SK-MEL-5 (cell line): ENCODE measurements at places on chromosomes 3 and 15. TPM values are rescaled to one million over a fixed set of nuclear protein-coding genes. Genes with fewer than 3 reads are reported as not detected.
A peak's percentile ranks its signal among the peaks of the same experiment; 100 is the strongest.

DNA sequence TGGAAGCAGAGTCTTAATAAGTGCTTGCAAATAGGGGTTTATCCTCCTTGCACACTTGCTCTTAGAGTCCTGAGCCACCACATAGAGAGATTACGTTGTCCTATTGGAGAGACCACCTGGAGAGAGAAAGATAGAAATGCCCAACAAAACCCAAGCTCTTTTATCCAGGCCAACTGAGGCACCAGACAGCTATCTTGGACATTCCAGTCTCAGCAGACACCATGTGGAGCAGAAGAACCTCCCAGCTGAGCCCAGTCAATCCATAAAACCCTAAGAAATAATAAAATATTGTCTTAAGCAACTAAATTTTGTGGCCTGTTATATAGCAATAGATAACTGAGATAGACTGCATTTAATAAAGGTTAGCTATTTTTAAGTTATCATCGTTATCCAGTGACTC is 105.7 kb upstream of the PFN2 start:
- DNase-seq = no peak

The SORD gene
- total RNA-seq = 110 and 123 TPM in 2 replicates

The MYD88 gene
- 0.98 and 1.8 TPM in 2 replicates for total RNA-seq

DNA sequence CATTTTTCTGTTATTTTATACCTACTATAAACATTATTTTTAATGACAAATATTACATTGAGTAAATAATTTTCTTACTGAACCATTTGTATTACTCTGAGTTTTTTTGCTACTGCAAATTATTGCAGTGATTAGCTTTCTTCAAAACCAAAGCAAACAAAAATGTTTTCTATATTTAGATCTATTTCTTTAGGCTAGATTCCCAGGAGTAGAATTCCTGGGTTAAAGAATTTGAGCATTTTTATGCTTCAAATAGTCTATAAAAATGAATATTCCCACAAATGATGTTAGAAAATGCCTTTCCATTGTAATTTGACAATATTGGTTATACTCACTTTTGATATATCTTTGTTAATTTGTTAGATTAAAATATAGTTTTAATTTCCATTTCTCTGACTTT is 76.8 kb downstream of the LEKR1 start:
- no peak for DNase-seq

GRCh38 chr3:174907027-174907426 is 47.9 kb downstream of the NAALADL2 start:
- no peak for DNase-seq

GRCh38 chr3:73045391-73045790 is 16.1 kb upstream of the EBLN2 start:
- no peak for DNase-seq

GRCh38 chr15:89293012-89293411 is 41.6 kb downstream of the POLG start:
- DNase-seq = peak; percentile 24

The LAMB2 gene
- 43.6 and 45.1 TPM in 2 replicates for total RNA-seq

GRCh38 chr15:101391431-101391830 is 96.4 kb upstream of the SNRPA1 start:
- no peak for DNase-seq

DNA sequence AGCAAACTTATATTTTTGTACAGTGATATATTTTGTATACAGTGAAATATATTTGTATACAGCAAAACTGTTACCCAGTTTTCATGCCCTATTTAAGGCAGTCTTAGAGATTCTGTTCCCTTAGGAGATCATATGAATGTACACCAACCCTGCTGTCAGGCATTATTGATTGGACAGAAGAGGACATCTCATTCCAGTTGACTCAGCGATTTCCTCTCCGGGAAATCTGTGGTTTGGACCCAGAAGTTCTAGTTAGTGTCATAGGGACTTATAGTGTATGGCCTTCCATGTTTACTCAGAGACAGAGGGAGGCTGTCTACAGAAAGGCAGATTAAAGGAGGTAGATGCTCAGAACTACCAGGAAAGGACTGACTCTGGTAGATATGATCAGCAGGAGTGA is 318.8 kb upstream of the KCNMB2 start:
- DNase-seq = no peak

GRCh38 chr3:73549051-73549600 is 75.6 kb downstream of the PDZRN3 start:
- DNase-seq = peak; percentile 29

The SELENOK gene
- total RNA-seq = 39.7 and 48.8 TPM in 2 replicates

The INSYN1 gene
- total RNA-seq = 2.4 and 2.5 TPM in 2 replicates

GRCh38 chr3:3707858-3708768 is 91.1 kb upstream of the LRRN1 start:
- no peak for DNase-seq

- DNase-seq = no peak
These were observed 14.4 kb downstream of the NAA50 start for GRCh38 chr3:113731694-113732093.
